ENCODE measurements at places on chromosomes 1 and 21.

GRCh38 chr1:204623894-204624361, 61.6 kb downstream of the LRRN2 start:
- no peak for DNase-seq

GRCh38 chr1:227947386-227947675, 401 bp downstream of the WNT9A start:
- DNase-seq, result no peak

DNA sequence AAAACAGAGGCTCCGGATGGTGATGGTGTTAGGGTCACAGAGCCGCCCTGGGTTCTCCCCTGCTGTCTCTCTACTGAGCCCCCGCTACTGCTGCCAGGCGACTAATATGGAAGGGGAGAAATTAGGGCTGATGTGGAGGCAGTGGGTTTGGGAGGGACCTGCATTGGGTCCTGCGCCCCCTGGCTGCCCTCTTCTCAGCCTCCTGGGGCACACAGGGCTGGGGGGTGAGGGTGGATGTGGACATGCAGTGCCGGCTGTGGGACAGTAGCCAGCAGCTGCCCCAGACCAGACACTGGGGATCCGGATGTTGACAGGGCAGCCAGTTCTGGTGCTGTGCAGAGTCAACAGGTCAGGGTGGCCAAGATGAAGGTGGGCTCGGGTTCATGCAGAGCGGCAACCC, 1.5 kb upstream of the CLCNKB start:
- DNase-seq, result no peak

DNA sequence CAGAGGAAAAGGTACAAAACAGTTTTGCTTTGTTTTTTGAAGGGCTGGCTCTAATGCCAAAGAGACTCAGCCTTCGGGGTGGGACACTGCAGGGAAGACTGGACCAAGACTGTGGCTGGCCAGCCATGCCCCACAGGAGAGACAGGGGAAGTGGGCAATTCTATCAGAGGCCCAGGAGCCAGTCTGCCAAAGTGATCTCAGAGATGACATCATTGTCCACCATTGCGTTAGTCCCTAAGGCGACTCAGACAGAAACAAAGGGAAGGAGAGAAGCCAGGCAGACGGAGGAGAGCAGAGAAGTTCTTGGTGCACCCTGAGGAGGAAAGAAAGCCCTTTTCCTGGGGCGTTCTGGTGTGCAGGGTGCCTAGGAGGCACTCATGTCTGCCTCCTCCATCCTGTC, 26.4 kb downstream of the OPTC start:
- DNase-seq, result no peak

DNA sequence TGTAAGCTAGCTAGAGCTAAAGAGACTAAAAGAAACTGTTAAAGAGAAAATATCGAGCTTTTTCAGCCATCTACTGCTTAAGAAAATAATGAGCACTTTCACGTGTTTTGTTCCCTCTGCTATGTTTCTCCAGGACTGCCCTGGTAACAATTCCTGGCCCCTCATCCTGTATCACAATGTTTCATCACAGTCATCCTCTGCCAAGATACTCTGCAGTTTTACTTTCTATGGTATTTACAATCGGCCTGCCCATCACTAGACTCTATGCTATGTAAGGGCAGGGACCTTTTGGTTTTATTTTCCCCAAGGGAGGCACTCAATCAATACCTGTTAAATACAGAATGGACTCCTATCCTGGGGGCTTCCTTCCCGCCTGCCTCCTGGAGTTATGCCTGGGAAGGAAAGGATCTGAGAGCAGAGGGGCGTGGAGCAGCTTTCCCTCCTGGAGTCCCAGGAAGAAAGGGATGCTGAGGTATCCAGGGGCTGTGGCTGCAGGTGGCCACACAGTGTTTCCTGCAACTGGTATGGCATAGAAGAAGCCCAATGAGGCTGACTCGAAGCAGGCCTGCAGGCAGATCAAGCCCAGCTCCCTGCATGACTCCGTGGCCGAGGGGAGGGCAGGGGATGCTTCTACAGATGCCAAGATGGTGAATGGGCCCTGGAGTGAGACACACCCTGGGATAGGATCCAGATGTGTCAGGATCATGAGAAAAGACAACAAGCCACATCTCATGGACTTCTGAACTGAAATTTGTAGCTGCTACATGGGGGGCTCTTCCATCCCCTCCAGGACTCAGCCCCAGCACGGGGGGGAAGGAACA, 52.9 kb downstream of the MATN1 start:
- no peak for DNase-seq

Data from left renal pelvis (tissue), 4 donors.